NCI-H1930 (cell line): ENCODE measurements at places on chromosomes 12 and 14.

GRCh38 chr12:73262788-73263381 is 990.7 kb downstream of the TRHDE start:
- DNase-seq: no peak

DNA sequence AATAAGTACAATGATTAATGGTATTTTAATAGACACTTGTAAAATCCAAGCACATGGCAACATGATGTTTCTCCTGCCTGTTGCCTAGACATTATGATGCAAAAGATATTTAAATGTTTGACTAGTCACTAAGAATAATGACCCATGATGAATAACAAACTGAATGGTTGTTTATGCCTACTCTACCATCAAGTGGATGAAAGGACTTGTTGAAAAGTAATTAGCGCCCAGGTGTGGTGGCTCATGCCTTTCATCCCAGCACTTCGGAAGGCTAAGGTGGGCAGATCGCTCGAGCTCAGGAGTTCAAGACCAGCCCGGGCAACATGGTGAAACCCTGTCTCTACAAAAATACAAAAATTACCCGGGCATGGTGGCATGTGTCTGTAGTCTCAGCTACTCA is 30.7 kb downstream of the KIF21A start:
- DNase-seq: no peak

DNA sequence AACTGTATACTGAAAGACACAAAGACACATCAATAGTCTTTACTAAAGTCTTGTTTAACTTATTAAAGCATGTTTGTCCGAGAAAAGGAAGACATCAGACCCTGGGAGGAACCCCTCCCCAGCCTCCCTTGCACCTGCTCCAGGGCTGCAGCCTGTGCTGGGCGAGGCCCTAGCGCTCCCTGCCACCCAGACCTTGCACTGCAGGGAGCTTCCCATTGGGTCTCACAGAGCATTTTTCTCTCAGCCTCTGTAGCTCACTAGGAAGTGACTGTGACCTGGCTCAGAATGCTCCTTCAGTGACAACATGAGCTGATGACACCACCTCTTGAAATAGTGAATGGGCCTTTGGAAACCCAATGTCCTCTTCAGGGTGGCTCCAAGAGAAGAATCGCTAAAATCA is 461.2 kb downstream of the TMEM121 start:
- no peak for DNase-seq

DNA sequence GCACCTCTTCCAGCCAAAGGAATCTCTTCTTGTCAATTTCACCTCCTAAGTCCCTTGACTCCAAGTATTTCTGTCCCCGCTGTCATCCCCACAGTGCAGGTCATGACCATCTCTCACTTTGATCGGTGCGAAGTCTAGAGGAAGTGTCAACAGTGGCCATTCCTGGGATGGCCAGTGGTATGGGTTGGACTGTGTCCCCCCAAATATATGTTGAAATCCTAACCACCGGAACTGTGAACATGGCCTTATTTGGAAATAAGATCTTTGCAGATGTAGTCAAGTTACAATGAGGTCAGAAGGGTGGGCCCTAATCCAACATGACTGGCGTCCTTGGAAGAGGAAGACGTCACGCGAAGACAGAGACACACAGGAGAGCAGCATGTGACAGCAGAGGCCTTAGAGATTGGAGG is 155.9 kb upstream of the PRMT8 start:
- no peak for DNase-seq

DNA sequence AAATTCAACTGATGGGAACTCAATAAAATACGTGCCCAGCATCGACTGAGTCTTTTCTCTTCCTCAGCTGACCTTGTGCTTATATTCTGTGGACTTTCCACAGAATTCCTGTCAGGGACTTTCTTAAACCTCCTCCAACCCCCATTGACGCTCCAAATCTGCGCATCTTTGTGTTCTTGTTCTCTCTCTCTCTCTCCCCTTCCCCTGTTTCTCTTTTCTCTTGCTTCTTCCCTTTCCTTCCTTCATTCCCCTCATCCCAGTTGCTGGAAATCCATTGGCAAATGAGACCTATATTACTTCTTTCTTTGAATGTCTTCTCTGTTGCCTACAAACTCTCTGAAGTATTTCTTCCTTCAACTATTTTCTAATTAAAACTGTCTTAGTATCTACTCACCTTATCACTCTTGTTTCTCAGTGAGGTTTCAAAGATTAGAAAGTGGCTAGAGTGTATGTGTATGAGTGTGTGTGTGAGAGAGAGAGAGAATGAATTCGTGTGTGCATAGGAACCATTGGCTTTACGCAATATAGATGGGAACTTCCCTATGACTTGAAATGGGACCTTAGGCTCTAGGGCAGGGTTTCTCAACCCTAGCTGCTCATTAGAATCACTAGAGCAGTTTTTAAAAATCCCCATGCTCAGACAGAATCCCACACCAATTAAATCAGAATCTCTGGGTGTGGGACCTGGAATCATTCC is 41.8 kb upstream of the DHRS7 start:
- DNase-seq: no peak

- DNase-seq: no peak
These were observed 84.4 kb upstream of the ETV6 start for GRCh38 chr12:11564984-11565651.

- DNase-seq: no peak
These were observed 40.0 kb downstream of the BTG1 start for GRCh38 chr12:92105676-92106075.
